Umbilical cord (tissue), 2 donors: ENCODE measurements at places on chromosomes 4 and X.

DNA sequence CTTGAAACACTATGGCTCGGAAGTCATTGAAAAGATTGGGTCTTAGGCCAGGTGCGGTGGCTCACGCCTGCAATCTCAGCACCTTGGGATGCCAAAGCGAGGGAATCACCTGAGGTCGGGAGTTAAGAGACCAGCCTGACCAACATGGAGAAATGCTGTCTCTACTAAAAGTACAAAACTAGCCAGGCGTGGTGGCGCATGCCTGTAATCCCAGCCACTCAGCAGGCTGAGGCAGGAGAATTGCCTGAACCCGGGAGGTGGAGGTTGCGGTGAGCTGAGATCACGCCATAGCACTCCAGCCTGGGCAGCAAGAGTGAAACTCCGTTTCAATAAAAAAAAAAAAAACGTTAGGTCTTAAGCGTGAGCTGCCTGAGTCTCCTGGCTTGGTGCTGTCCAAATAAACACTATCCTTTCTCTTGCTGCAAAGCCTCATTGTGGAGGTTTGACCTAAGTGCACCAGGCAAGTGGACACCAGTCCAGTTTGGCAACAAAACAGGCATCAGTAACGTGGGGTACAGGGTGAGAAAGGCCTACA lies 185.9 kb downstream of the DHRSX start:
- no peak for DNase-seq

- peak; percentile 11 for DNase-seq
Measured at GRCh38 chr4:169484485-169484884, 127.9 kb downstream of the NEK1 start.

GRCh38 chr4:21469438-21470300 lies 478.9 kb downstream of the KCNIP4 start:
- DNase-seq: peak; percentile 42

DNA sequence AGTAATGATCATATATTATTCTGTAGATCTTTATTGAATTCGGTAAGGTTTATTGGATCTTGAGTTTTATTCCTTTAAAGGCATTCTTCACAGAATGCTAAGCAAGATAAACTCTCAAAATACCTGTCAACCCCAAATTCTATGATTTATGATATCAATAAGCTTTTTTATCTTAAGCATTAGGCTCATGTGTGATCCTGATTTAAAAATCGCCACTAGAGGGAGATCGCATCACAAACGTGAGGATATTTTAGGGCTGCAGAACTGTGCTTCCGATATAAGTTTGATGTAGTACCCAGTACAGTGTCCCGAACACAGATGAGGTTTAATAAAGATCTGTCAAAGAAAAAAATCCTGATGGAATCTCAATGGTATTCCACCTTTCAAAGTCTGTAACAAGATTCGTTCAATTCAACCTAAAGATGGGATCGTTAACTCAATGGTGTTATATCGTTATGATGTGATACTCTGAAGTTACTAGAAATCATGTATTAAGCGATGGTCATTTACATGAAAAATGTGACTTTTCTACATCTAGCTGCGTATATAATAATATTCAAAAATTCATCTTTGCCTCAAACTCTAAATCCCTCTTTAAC lies 169.0 kb downstream of the CORIN start:
- peak; percentile 69 for DNase-seq

GRCh38 chr4:54227256-54228055 lies 1.6 kb upstream of the PDGFRA start:
- peak; percentile 79 for DNase-seq

DNA sequence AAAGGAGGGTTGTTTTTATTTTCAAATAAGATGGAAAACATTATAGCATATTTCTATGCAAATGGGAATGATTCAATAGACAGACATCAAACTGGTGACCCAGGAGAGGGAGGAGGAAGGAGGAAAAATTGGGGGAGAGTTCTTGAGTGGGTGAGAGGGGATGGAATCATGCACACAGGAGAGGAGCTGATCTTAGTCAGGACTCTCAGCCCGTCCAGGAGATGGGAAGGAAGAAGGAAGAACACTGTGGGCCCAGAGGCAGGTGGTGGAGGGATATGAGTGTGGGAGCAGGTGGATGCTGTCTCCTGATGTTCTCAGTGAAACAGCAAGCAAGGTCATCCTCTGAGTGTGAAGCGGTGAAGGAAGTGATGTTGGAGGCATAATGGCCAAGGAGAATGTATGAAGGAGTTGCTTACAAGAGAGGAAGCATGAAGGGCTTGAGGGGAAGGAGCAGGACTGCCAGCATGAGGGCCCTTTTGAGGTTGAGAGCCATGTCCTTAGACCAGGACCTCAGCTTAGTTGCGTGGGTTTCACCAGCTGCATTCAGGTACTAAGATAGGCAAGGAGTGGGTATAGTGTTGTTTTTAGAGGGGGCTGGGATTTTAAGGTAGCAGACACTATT lies 161.7 kb upstream of the NAP1L5 start:
- no peak for DNase-seq

- DNase-seq: no peak
Measured at GRCh38 chr4:173418639-173419038, 19.7 kb upstream of the SCRG1 start.

DNA sequence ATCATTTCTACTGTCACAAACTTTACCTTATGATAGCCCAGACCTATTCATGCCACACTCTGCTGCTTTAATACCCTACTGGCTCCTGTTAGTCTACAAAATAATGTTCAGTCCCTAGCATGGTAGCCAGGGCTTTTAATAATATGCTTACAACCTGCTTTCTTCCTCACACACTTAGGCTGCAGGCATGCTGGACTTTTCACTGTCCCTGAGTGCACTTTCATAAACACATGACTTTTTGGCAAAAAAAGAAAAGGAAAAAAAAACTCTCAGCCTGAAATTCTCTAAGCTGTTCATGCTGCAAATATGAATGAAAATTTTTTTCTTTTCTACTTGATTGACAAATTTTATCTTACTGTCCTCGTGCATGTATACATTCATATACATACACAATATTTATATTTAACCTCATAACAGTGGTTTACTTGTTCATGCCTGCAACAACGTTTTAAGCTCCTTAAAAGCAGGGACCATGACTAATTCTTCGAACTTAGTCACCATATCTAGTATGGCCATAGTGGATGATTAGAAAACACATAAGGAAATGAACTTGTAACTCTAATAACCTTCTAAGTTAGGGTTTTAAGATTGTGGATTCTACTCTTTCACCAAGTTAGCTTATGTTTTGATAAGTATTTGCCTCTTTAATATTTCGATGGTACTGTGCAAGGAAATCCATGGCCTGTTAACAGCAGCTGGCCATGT lies 229.5 kb downstream of the SPCS3 start:
- no peak for DNase-seq

GRCh38 chr4:186942758-186943377 lies 219.2 kb upstream of the FAT1 start:
- peak; percentile 86 for DNase-seq

DNA sequence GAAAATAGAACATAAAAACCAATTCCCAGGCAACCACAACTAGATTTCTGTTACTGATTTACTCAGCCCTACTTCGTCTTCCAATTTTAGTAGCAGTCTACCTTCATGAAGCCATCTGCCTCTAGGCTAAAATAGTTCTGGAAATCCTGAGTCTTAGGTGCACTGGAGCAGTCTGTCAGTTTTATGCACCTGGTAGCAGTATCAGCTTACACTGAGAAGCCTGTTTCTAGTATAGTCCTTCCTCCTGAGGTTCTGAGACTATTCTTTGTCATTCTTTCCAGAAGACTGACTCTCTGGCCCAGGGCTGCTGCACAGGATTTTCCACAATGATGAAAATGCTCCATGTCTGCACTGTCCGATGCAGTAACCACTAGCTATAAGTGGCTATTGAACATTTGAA lies 16.9 kb upstream of the HPRT1 start:
- no peak for DNase-seq

DNA sequence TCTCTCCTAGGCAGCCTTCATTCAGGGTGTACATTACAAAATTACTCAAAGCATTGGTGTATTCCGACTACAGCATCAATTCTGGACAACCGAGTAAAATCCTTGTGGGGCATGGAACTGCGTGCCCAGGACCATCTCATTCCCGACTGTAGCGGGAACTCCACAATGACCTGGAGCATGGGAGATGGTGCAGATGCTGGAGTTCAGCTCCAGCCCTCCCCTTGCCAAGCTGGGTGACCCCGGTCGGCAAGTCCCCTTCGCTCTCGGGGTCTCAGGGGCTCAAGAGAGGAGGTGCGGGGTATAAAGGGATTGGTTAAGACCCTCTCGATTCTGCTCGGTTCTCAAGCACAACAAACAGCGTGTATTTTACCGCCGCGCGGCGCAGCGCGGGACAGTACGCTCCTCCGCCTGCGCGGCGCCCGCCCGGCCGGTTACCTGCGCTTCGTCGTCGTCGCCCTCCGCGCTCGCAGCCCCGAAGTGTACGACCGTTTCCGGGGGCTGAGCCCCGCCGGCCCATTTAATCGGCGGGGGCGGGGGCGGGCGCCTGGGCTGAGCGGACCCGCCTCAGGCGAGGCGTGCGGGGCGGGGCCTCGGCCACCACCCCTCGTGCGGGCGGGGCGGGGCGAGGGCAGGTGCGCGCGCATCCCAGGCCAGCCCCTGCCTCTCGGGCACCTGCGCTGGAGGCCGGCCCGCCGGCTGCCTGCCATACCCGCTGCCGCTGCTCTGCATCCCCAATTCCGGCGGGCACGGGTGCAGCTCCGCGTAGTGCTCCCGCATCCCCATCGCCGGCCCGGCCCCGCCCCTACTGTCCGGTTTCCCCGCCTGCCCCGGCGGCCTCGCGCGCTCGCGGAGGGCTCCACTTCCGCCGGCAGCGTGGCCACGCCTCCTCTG lies at the start of gene G6PD:
Gene G6PD, minus strand, starts transcription at position 493 of the 891 bp plus-strand sequence. CDS start 691 bp downstream, outside the sequence.
- DNase-seq: peak; percentile 82

DNA sequence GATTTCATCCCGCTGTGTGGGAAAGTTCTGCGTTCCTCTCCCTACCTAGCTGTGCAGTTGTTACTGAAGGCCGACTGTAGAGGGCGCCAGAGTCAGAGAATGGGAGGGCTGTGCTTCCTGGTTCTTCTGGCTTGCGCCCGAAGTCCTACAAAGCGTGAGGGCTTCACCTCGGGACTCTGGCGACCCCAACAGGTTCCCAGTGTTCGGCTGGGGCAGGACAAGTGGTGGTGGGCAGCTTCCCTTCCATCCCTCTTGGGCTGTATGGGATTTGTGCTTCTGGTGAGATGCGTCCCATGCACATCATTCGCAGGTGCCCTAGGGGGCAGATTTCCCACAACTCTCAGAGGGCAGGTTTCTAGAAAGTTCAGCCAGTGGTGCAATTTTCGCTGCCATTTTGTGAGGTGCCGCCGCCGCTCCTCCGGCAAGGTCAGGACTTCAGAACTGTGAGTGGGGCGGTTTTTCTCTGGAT lies 27.3 kb downstream of the CT45A1 start:
- no peak for DNase-seq

- DNase-seq: peak; percentile 74
Measured at GRCh38 chrX:153934762-153935325, at the start of gene NAA10. NAA10 (minus strand) TSS chrX:153935037; CDS start chrX:153934904, 133 bp downstream.

DNA sequence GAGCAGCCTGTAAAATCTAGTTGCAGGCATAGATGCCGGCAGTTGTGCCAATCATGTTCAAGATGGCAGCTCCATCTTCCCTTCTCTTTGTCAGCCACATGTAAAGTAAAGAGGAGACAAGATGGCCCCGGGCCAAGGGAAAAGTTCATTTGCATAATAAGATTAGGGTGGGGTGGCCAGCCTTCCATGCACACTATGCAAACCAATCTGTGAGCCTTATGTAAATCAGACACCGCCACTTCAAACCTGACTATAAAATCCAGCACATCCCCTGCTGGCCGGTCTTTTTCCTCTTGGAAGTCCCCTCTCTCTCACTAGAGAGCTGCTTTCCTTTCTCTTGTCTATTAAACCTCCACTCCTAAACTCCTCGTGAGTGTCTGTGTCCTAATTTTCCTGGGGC lies 78.9 kb upstream of the CBR4 start:
- no peak for DNase-seq

- DNase-seq: no peak
Measured at GRCh38 chr4:55906989-55907388, 41.8 kb upstream of the CEP135 start.

DNA sequence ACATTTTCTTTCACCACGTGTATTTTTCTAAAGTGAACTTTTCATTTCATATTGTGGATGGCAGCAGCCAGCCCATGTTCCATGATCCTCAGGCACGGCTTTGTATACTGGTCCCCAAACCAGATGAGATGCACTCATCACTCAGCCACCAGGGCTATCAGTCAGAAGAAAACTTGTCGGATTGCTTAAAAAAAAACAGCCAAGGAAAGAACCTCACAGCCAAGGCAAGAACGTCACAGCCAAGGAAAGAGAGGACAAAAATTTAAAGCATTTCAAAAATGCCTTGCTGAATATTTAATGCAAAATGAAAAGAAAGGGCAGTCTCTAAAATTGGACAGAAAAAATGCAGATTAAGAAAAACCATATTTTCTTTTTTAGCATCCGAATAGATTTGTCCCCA lies 333.3 kb downstream of the PDGFC start:
- DNase-seq: peak; percentile 24

DNA sequence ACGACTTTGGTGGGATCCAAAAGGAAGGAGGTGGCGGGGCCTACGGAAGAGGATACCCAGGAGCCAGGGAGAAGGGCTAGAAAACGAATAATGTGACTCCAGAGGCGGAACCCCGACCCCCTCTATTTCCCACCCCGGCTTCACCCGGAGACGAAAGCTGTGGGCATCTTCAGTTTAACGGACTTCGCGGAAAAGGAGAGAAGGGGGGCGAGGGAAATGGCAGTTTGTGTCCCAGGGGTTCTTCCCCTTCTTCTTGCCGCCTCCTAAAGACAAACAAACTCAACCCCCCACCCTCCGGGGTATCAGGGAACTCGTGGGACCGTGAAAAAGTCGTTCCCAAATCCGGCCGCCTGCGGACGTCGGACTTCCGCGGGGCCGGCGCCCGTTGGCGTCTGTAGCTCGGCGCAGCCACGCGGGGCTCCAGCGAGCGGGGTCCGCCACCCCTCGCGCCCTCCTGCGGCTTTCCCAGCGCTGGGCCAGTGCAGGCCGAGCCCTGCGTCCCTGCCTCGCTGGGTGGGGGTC lies 3.6 kb upstream of the LEF1 start:
- DNase-seq: peak; percentile 58

- DNase-seq: no peak
Measured at GRCh38 chrX:115098897-115099296, 81.5 kb upstream of the IL13RA2 start.

DNA sequence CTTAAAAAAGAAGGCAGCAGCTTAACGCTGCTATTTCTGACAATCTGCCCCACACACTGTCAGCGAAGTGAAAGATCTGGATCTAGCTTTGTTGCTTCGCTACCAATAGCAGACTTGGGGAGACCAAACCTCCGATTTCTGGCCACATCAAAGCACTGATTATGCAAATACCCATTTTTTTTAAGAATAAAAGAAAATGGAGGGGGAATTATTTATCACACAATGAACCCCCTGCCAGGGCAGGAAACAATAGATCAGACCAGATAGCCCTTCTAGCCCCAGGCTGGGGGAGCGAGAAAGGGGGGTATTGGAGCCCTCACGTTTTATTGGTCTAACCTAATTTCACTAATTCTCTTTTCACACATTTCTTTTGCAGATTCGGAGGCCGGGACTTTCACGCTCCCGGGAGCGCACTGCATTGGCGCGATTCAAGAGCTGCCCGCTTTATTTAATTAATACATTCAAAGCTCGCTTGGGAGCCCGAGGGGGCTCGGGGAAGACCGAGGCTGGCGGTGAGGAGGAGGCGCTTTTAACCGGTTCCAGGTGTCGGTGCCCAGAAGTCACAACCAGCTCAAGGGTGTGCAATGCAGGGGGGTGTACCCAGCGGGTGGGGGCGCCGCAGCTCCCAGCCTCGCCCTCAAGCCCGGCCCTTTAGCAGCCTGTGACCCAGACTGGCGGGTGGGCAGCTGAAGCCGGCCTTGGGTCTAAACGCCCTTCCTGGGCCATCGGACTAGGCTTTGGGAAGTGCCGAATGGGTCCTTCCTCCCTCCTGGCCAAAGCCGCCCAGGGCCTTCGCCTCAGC lies 5.5 kb downstream of the NEUROG2 start:
- no peak for DNase-seq
